Pancreas (tissue), 10 donors: ENCODE measurements at places on chromosomes 16 and 17. TPM values are rescaled to one million over a fixed set of nuclear protein-coding genes. Genes with fewer than 3 reads are reported as not detected.

- H3K27me3 ChIP-seq, result no peaks in the 10 kb centered on the region
- peaks cover 6% of the 10 kb centered on the region for H3K36me3 ChIP-seq
- H3K4me3 ChIP-seq, result no peak overlapping the region
- no peaks in the 10 kb centered on the region for H3K4me1 ChIP-seq
Measured at GRCh38 chr17:41992576-41992975, 24.7 kb downstream of the DNAJC7 start.

DNA sequence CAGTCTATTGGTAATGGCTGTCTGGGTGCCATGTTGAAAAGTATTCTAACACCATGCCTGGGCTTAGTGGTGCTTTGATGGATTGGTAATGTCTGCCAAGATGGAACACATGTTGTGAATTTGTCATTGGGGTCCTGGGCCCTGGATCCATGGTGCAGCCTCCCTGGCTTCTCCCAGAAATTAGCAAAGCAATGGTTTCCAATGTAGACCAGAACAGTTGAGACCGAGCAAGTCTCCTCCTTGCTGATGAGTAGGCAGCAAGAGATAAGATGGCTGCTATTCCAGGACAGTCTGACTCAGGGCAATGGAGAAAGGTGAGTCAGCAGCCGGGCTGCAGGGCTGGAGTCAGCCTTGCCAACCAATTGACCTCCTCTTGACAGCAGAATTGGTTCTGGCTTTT, 30.8 kb downstream of the GPR139 start:
- no peak overlapping the region for H3K4me3 ChIP-seq
- H3K27me3 ChIP-seq, result no peaks in the 10 kb centered on the region
- no peaks in the 10 kb centered on the region for H3K4me1 ChIP-seq
- H3K27ac ChIP-seq, result no peak overlapping the region
- no peaks in the 10 kb centered on the region for H3K36me3 ChIP-seq

GRCh38 chr17:81090361-81091136, 55.6 kb downstream of the BAIAP2 start:
- no peak overlapping the region for H3K4me3 ChIP-seq
- no peaks in the 10 kb centered on the region for H3K36me3 ChIP-seq
- peaks cover 2% of the 10 kb centered on the region for H3K4me1 ChIP-seq
- no peaks in the 10 kb centered on the region for H3K27me3 ChIP-seq
- no peak for DNase-seq

DNA sequence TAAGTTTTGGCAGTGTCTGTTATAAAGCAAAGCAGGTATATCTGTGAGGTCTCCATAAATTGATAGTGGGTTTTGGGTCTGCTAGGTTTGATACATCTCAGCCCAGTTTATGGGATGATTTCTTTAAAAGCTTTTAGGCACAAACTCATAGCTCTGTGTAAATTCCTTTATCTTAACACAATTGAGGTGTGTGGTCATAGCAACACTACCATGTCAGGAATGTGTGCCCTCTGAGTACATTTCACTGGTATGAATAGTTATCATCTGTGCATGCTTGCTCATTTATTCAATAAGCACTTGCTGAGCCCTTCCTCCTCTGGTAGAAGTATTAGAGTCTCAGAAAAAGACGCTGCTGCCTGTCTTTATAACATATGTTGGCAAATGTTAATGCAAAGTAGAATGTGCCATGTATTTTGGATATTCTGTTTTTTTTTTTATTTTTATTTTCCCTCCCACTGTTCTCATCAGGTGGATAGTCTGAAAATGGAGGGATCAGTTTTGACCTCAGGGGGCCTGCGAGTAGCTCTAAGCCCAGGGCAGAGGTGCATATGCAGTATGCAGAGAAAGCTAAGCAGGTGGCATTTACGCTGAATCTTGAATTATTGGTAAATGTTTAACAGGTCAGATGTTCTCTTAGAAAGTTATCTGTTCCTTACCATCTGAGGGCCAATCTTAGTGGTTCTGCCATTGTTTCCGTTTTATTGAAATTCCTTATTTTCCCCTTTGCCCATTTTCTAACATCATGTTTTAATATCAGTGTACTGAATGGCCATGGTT, 90.7 kb downstream of the WNT3 start:
- H3K4me1 ChIP-seq, result no peaks in the 10 kb centered on the region
- H3K27me3 ChIP-seq, result no peaks in the 10 kb centered on the region
- H3K36me3 ChIP-seq, result no peaks in the 10 kb centered on the region

- no peak overlapping the region for H3K4me3 ChIP-seq
- H3K36me3 ChIP-seq, result no peaks in the 10 kb centered on the region
- DNase-seq, result no peak
- H3K27me3 ChIP-seq, result no peaks in the 10 kb centered on the region
Measured at GRCh38 chr17:43998552-43998951, 5.9 kb upstream of the NAGS start.

DNA sequence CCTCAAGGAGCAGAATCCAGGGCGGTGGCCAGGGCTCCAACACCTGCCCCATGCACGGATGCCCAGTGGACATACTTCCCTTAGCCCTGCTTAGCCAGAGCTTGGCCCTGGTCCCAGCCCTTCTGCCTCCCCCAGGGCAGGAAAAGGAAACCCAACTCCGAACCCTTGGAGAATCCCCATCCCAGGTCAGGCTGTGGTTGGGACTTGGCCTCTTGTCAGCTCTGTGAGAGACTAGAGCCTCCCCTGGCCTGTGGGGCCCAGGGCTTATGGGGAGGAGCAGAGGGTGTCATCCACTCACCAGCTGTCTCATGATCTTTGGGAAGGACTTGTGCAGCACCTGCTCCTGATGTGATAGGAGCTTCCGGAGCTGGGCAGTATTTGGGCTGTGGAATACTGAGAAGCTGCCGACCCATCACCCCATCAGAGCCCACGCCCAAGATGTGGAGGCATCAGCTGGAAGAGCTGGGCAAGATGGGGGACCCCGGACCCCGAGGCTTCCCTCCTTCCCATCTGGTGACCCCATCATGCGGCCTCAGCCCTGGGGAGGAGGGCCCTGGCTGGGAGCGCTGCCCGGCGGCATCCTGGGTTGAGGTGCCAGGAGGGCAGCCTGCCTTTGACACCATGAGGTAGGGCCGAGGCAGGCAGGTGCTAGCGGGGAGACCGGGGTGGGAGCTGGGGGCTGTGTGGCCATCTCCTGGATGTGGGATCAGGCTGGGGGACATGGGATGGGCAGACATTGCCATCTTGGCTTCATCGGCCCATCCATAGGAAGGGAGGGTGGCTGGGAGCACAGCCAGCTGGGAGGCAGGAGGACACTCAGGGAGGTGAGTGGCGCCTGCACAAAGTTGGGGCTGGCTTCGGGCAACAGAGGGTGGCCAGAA, 45.1 kb downstream of the TNFRSF13B start:
- H3K27me3 ChIP-seq, result no peaks in the 10 kb centered on the region
- DNase-seq, result peak; percentile 24
- no peak overlapping the region for H3K27ac ChIP-seq
- peaks cover 5% of the 10 kb centered on the region for H3K4me1 ChIP-seq
- H3K36me3 ChIP-seq, result no peaks in the 10 kb centered on the region

DNA sequence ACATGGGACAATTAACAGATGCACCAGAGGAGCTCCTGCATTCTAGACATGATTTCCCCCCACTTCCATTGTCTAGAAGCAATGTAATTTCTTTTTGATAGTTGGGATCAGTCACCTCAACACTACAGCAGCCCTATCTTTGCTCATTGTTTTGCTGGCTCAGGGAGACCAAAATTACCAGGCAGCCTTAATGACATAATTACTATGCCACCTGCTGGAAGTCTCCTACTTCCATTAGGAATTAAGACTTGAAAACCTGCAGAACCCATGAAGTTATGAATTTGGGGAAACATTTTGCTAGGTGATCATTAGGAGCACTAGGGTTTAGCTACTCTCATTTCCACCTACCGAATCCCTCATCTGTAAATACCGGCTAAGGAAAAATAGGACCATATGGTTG, 312.0 kb upstream of the CA10 start:
- H3K4me1 ChIP-seq, result no peaks in the 10 kb centered on the region
- H3K4me3 ChIP-seq, result no peak overlapping the region
- DNase-seq, result no peak
- H3K27me3 ChIP-seq, result no peaks in the 10 kb centered on the region
- no peak overlapping the region for H3K27ac ChIP-seq

DNA sequence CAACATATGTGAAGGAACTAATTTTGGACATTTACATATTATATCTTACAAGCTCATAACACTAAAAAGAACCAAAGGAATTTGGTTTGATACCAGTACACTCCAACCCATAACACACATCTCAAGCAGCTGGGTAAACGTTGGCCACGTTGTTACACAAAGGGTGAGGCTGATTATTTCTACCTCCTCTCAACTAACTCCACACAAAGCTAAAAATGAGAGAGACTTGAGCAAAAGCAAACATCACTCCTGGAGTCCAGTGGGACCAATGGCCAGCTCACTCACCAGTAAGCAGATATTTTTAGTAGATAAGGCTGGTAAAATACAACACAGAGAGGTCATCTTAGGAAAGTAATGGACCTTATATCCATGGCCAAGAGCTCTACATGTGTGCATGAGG, 207.6 kb downstream of the MRTFB start:
- H3K4me1 ChIP-seq, result no peaks in the 10 kb centered on the region
- no peak overlapping the region for H3K27ac ChIP-seq
- no peak for DNase-seq
- no peaks in the 10 kb centered on the region for H3K27me3 ChIP-seq

DNA sequence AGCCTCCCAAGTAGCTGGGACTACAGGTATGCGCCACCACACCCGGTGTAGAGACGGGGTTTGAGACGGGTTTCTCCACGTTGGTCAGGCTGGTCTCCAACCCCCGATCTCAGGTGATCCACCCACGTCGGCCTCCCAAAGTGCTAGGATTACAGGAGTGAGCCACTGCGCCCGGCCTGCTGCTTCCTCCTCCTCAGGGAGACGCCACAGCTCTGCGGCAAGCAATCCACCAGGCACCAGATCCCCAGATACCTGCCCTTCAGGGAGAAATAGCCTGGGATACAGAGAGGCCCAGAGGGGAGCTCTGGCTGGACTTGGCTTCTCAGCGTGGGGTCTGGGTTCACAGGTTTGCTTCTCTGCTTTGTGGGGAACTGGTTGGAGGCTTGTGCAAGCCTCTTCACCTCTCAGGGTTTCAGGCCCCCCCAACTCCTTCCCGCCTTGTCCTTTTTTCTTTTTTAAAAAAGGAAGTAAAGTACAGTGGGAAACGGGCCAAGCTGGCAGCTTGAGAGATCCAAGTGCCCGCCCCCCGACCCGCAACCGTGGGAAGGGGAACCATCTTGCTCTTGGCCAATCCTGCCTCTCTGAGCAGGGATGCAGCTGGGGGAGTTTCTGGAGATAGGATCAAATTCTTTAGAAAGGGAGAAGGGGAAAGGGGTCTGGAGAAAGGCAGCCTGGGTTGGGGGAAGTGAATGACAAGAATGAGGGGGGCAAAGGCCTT, 2.6 kb upstream of the SPHK1 start:
- no peak overlapping the region for H3K4me3 ChIP-seq
- no peak for DNase-seq
- H3K4me1 ChIP-seq, result peaks cover 10% of the 10 kb centered on the region
- H3K27me3 ChIP-seq, result no peaks in the 10 kb centered on the region

GRCh38 chr17:17349724-17350106, 46.5 kb downstream of the NT5M start:
- no peaks in the 10 kb centered on the region for H3K27me3 ChIP-seq
- no peaks in the 10 kb centered on the region for H3K36me3 ChIP-seq
- no peak overlapping the region for H3K4me3 ChIP-seq
- no peaks in the 10 kb centered on the region for H3K4me1 ChIP-seq
- DNase-seq, result no peak

DNA sequence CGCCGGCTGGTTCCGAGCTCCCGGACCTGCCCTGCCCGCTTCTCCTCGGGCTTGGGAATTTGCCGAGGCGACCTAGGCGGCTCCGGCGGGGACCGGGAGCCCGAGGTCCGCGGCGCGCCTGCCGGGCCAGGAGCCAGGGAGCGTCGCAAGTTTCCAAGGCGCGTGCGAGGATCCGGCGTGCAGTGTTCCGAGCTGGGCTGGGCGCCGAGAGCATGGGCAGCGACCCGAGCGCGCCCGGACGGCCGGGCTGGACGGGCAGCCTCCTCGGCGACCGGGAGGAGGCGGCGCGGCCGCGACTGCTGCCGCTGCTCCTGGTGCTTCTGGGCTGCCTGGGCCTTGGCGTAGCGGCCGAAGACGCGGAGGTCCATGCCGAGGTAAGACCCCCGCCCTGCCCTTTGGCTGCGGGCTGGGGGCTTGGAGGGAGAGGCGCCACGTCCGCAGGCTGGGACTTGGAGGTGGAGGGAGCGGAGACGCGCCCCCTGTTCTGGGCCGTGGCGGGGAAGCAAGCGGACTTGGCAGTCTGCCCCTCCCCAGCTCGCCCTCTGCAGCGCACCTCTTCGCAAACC, 668 bp downstream of the MMP15 start:
- peak overlapping the region; percentile 82 for H3K27ac ChIP-seq
- H3K27me3 ChIP-seq, result no peaks in the 10 kb centered on the region
- no peaks in the 10 kb centered on the region for H3K36me3 ChIP-seq
- DNase-seq, result peak; percentile 69
- peaks cover 29% of the 10 kb centered on the region for H3K4me1 ChIP-seq
- H3K4me3 ChIP-seq, result peak overlapping the region; percentile 86

- peaks cover 13% of the 10 kb centered on the region for H3K4me1 ChIP-seq
- H3K4me3 ChIP-seq, result no peak overlapping the region
- H3K36me3 ChIP-seq, result no peaks in the 10 kb centered on the region
- no peak overlapping the region for H3K27ac ChIP-seq
Measured at GRCh38 chr16:67551091-67551490, 11.2 kb upstream of the CTCF start.

DNA sequence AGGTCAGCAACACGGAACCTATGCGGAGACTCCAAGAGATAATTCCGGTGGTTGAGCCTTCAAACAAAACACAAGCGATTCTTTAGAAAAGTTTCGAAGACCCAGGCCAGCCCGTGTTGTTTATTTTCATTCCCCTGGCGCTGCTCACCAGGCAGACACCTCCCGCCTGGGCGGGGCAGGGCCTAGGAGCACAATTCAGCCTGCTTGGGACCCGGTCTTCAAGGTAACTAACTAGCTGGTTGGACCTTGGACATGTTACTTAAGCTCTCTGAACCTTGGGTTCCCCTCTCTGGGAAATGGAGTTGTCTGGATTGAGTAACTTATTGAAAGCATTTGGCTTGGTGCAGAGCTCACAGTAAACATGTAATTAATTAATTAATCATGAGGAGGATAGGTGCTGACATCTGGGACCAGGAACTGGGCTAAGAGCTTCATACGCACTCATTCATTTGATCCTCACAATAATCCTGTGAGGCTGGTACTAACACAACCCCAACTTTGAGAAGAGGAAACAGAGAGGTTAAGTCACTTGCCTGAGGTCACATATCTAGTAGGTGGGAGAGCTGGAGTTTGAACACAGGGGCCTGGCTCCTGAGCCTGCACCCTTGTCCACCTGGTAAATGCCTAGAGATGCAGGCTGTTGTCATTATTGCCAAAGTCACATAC, 125.3 kb upstream of the SMURF2 start:
- H3K36me3 ChIP-seq, result peaks cover 13% of the 10 kb centered on the region
- DNase-seq, result no peak
- no peak overlapping the region for H3K27ac ChIP-seq
- no peak overlapping the region for H3K4me3 ChIP-seq

- peak overlapping the region; percentile 23 for H3K27ac ChIP-seq
- H3K27me3 ChIP-seq, result no peaks in the 10 kb centered on the region
- H3K4me1 ChIP-seq, result no peaks in the 10 kb centered on the region
- DNase-seq, result no peak
- no peak overlapping the region for H3K4me3 ChIP-seq
Measured at GRCh38 chr17:48576479-48577309, 1.5 kb downstream of the HOXB4 start.

GRCh38 chr17:31594416-31594815, 202.9 kb downstream of the RAB11FIP4 start:
- H3K27me3 ChIP-seq, result no peaks in the 10 kb centered on the region
- no peak overlapping the region for H3K4me3 ChIP-seq
- no peak overlapping the region for H3K27ac ChIP-seq

PDPK1 gene
- total RNA-seq, result 30.8 TPM

KIF2B gene
- not detected for total RNA-seq

MT1A gene
- total RNA-seq, result 4.0 TPM

DPEP3 gene
- not detected for total RNA-seq
